ENCODE measurements at places on chromosomes 7 and 10.

DNA sequence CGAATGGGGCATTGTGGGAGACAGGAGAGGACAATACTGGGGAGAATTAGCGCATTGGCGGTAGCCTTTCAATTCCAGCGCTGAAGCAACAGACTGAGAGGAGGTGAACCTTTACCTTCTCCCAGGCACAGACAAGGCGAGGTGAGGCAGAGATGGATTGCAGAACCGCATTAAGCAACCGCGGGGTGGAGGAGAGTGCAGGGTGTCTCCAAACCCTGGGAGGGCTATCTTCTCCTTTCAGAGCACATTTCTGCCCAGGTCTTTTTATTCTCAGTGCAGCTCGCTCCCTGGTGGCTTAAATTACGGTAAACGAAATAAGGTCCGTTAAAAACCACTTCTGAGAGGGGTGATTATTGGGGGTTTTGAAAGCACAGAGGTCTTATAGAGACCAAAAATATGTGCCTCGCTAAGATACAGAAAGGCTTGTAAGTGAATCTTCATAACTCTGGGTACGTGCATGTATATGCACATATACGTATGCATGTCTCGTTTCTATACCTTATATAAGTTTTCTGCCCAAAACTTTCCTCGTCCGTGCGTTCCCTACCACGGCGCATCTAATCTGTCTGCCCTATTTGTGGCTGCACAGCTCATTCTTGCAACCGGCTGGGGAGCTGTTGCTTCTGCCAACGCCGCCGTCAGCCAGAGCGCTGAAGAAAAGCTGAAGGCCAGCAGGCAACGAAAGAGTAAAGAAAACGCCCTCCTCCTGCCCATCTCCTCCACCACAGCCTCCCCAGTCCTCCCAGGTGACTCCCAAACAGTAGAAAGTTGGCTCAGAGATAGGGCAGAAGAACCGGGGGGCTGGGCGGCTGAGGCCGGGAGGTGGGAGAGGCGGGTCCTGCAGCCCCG lies 895 bp upstream of the ZNF804B start:
- DNase-seq: no peak

- DNase-seq: no peak
Observed at GRCh38 chr10:101319241-101319915, 34.6 kb upstream of the BTRC start.

- DNase-seq: no peak
Observed at GRCh38 chr10:125984865-125985495, 88.6 kb downstream of the FANK1 start.

DNA sequence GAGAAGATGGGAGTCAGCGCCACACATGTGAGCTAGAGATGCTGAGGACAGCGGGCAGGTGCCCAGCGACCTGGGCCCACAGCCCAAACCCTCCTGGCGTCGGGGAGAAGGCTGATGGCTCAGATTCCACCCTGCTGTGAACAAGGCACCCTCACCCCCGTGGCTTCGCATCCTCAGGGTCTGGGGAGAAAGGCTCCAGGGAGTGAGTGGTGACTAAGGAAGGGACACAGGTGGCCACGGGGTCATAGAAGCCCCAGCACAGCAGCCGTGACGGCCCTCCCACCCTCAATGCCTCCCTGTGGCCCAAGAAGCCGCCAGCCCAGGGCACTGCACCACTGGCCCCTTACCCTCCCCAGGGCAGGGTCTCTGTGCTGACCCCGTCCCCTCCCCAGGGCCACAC lies 19.6 kb downstream of the INTS1 start:
- DNase-seq: no peak

- DNase-seq: peak; percentile 65
Observed at GRCh38 chr10:116690356-116691322, 51.7 kb downstream of the HSPA12A start.

DNA sequence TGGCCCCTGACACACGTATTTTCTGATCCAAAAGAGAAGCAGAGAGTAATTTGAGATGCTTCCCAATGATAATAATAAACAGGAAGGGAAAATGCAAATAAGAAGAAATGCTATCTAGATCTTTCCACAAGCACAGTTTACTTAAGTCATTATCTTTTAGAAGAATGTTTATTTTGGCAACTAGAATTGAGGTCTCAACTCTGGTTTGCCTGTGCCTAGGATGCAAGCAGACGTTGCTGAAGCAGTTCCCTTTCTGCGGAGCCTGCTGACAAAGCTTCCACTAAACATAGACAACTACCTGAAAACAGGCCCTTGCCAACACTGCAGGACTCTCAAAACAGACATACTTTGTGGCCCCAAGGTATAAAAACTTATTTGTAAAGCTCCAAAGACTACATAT lies 315.8 kb upstream of the POM121L12 start:
- DNase-seq: no peak

DNA sequence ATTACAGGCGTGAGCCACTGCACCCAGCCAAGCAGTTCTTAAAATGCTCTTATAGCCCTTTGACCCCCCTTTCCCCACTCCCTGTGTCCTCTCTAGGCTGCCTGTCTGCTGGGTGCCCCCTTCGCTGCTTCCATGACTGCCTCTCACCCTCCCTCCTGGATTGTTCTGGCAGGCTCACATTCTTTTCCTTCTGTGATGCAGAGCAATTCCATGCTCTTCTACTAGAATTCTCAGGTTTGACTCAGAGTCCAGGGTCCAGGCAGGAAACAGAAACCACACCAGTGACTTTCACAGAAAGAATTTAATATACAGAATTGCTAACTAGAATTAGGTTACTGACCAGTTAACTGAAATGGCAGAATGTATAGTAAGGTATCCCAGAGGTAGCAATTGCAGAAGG lies 244.8 kb downstream of the BAMBI start:
- DNase-seq: no peak

- no peak for DNase-seq
Observed at GRCh38 chr7:50652400-50653125, 87.4 kb upstream of the DDC start.

- peak; percentile 70 for DNase-seq
Observed at GRCh38 chr7:6637544-6638229, 569 bp downstream of the ZNF316 start.

DNA sequence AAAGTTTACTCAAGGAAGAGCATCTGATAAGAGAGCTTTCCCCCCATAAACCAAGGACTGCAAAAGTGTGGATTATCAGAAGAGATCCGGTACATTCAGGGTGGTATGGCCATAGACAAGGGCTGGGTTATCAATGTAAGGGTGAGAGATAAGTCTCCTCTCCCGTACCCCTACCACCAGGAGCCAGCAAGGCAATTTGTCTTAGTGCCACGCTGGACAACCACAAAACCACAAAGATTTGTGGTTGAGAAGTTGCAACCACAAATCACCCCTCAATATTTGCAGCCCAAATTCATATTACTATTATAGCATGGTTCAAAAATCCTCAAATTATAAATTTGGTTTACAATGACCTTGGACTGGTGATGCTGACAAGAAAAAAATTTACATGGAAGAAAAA lies 2.3 kb upstream of the ZSCAN25 start:
- no peak for DNase-seq

GRCh38 chr7:155368894-155369600 lies 71.4 kb downstream of the INSIG1 start:
- DNase-seq: no peak

- peak; percentile 63 for DNase-seq
Observed at GRCh38 chr7:116316838-116317628, 106.7 kb downstream of the TES start.

DNA sequence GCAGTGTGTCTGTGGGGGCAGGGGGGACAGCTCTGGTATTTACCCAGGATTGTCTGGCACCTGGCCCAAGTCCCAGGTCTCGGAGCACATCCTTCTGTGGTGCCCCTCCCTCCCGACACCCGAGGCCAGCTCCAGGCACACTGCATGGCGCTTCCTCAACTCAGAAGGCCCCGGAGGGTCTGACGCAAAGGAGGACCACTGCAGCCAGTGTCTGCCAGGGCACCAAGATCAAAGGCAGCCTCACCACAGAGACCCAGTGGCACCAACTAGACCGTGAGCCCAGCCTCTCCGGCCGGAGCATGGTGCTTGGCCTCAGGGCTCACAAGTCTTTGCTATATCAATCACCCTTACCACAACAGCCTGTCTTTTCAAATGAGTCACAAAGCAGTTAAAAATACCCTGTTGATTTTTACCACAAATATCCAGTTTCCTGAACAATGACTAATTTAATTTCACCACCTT lies 99.3 kb upstream of the DDC start:
- no peak for DNase-seq

Data from stomach (tissue), 19 donors.